ENCODE measurements at places on chromosomes 2 and 18.

GRCh38 chr2:207467716-207468347 is 61.9 kb upstream of the CREB1 start:
- no peak for DNase-seq

GRCh38 chr2:7692657-7693161 is 775.5 kb downstream of the RNF144A start:
- no peak for DNase-seq

GRCh38 chr2:70124983-70125480 is 37.8 kb downstream of the PCBP1 start:
- no peak for DNase-seq

- DNase-seq: no peak
Observed at GRCh38 chr2:31219131-31219969, 2.0 kb upstream of the CAPN14 start.
